SJSA1 (cell line): ENCODE measurements at places on chromosomes 1 and 21.
A peak's percentile ranks its signal among the peaks of the same experiment; 100 is the strongest.

- no peak overlapping the region for H3K4me3 ChIP-seq
- H3K27me3 ChIP-seq: no peaks in the 10 kb centered on the region
- peaks cover 20% of the 10 kb centered on the region for H3K4me1 ChIP-seq
These were observed 61.6 kb upstream of the ATP2B4 start for GRCh38 chr1:203565049-203565448.

DNA sequence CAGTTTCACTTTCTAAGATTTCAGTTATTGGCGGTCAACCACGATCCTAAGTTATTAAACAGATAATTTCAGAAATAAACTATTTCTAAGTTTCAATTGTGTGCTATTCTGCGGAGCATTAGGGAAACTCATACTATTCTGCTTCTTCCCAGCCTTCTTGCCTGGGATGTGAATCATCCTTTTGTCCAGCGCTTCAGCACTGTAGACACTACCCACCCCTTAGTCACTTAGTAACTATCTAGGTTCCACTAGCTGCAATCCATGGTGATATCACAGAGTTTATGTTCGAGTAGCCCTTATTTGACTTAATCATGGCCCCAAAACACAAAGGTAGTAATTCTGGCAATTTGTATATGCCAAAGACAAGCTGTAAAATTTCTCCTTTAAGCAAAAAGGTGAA lies 279.9 kb upstream of the ADAMTS5 start:
- H3K4me1 ChIP-seq: peaks cover 10% of the 10 kb centered on the region
- H3K4me3 ChIP-seq: peak overlapping the region; percentile 10; the same call in 1 of the 2 replicates
- no peaks in the 10 kb centered on the region for H3K27me3 ChIP-seq
- no peaks in the 10 kb centered on the region for H3K36me3 ChIP-seq

- H3K36me3 ChIP-seq: peaks cover 16% of the 10 kb centered on the region
- no peak overlapping the region for H3K4me3 ChIP-seq
- no peaks in the 10 kb centered on the region for H3K27me3 ChIP-seq
- peaks cover 31% of the 10 kb centered on the region for H3K4me1 ChIP-seq
- H3K27ac ChIP-seq: no peak overlapping the region
- DNase-seq: no peak
These were observed 5.0 kb downstream of the ADARB1 start for GRCh38 chr21:45079351-45079750.

DNA sequence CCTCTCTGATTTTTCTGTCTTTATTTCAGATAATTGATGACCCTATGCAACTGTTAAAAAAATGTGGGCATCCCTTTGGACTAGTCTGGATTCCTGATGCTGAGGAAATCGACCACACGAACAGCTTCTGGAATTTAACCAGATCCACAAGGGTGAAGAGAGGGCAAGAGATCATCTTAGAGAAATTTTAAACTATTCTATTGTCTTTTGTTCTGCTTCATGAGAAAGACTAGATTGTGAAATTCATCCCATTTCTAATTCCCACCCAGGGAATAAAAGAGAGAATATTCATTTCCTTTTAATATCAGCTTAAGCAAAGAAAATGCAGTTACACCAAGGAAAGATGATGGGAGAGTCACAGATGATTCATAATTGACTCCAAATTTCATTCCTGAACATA lies 71.8 kb downstream of the DUSP10 start:
- DNase-seq: no peak
- H3K4me1 ChIP-seq: peaks cover 5% of the 10 kb centered on the region; the same call in 1 of the 2 replicates
- no peak overlapping the region for H3K27ac ChIP-seq
- no peaks in the 10 kb centered on the region for H3K27me3 ChIP-seq
- no peak overlapping the region for H3K4me3 ChIP-seq

DNA sequence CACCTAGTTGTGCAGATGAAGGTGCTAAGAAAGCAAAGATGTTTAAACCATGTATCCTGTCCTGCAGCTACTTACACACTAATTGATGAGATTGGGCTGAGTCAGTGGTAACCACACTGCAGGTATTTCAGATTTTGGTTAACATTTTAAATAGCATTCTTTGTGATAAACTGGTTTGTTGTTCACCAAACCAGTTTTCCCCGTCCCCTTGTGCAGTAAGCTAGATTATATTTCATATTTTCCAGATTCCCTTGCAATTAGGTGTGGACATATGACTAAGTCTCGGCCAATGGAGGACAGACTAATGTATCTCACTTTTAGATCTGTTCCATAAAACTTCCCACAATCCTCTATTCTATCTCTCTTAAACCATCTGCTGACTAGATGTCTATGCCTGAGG lies 320.4 kb downstream of the RWDD3 start:
- H3K4me3 ChIP-seq: no peak overlapping the region
- DNase-seq: no peak
- no peaks in the 10 kb centered on the region for H3K36me3 ChIP-seq
- no peaks in the 10 kb centered on the region for H3K27me3 ChIP-seq

GRCh38 chr1:187985145-187985896 lies 1156.6 kb downstream of the PLA2G4A start:
- no peaks in the 10 kb centered on the region for H3K4me1 ChIP-seq
- H3K4me3 ChIP-seq: no peak overlapping the region
- no peaks in the 10 kb centered on the region for H3K36me3 ChIP-seq
- no peak overlapping the region for H3K27ac ChIP-seq
- DNase-seq: no peak

DNA sequence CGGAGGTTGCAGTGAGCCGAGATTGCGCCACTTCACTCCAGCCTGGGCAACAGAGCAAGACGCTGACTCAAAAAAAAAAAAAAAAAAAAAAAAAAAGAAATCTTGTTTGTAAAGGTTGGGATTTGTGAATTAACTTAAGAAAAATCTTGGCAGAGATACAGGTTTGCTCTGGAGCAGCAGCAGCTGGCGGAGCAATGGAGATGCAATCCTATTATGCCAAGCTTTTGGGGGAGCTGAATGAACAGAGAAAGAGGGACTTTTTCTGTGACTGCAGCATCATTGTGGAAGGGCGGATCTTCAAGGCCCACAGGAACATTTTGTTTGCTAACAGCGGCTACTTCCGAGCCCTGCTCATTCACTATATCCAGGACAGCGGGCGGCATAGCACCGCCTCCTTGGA lies 5.6 kb downstream of the ZBTB8B start:
- no peaks in the 10 kb centered on the region for H3K36me3 ChIP-seq
- peaks cover 14% of the 10 kb centered on the region for H3K27me3 ChIP-seq
- DNase-seq: no peak
- H3K4me1 ChIP-seq: peaks cover under 1% of the 10 kb centered on the region

GRCh38 chr1:230186874-230187273 lies 119.8 kb downstream of the GALNT2 start:
- H3K4me3 ChIP-seq: no peak overlapping the region
- H3K4me1 ChIP-seq: peaks cover 20% of the 10 kb centered on the region
- H3K27ac ChIP-seq: no peak overlapping the region
- no peaks in the 10 kb centered on the region for H3K27me3 ChIP-seq
- no peak for DNase-seq

DNA sequence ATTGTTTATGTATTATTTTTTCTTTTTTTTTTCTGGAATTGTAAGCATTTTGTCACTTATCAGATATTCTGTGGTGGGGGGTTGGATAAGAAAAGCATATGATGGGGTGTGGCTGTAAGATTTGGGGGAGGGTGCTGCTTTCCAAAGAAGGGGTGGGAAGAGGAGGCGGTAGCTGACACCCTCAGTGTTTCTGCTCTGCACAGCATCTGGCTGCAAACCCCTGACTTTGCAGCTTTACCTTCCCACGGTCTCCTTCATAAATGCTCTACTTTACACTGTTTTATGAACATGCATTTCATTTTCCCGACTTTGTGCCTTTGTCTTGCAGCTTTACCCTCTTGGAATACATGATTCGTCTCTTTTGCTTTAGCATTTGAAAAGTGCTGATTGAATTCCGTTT lies 7.6 kb downstream of the FMN2 start:
- peaks cover 36% of the 10 kb centered on the region for H3K4me1 ChIP-seq
- H3K4me3 ChIP-seq: no peak overlapping the region
- H3K27me3 ChIP-seq: peaks cover 8% of the 10 kb centered on the region
- DNase-seq: no peak
- H3K27ac ChIP-seq: peak overlapping the region; percentile 64

- H3K36me3 ChIP-seq: no peaks in the 10 kb centered on the region
- no peak for DNase-seq
- no peaks in the 10 kb centered on the region for H3K4me1 ChIP-seq
- H3K4me3 ChIP-seq: no peak overlapping the region
- peaks cover 4% of the 10 kb centered on the region; the same call in 1 of the 2 replicates for H3K27me3 ChIP-seq
- no peak overlapping the region for H3K27ac ChIP-seq
These were observed 63.3 kb upstream of the PARP1 start for GRCh38 chr1:226470921-226471866.

GRCh38 chr1:175679981-175680652 lies 63.3 kb downstream of the TNR start:
- H3K36me3 ChIP-seq: no peaks in the 10 kb centered on the region
- H3K4me1 ChIP-seq: no peaks in the 10 kb centered on the region
- H3K4me3 ChIP-seq: no peak overlapping the region
- H3K27me3 ChIP-seq: no peaks in the 10 kb centered on the region
- DNase-seq: no peak
- H3K27ac ChIP-seq: no peak overlapping the region

- H3K4me1 ChIP-seq: peaks cover 21% of the 10 kb centered on the region
- H3K36me3 ChIP-seq: no peaks in the 10 kb centered on the region
- no peaks in the 10 kb centered on the region for H3K27me3 ChIP-seq
- no peak overlapping the region for H3K27ac ChIP-seq
- no peak for DNase-seq
These were observed 5.7 kb upstream of the FYB2 start for GRCh38 chr1:56824938-56825337.

DNA sequence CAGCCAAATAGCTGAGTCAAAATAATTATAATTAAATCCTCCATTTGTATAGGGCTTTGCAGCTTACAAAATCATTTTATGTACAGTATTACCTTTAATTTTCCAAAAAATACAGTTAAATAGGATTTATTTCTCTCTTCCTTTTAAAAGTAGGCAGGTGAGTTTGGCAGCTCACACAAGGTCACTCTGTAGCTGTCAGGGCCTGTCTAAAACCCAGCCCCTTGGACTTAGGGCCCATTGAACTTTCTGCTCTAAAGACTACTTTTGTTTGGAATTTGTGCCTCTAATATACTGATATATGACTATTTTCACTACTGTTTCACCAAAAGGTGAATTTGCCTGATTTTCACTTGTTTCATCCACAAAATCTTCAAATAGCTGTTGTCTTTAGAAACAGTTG lies 10.3 kb downstream of the ROR1 start:
- no peak overlapping the region for H3K27ac ChIP-seq
- no peaks in the 10 kb centered on the region for H3K27me3 ChIP-seq
- H3K4me3 ChIP-seq: no peak overlapping the region

GRCh38 chr1:184563308-184563707 lies 176.5 kb downstream of the C1orf21 start:
- H3K36me3 ChIP-seq: no peaks in the 10 kb centered on the region
- peak; percentile 9 for DNase-seq
- H3K27me3 ChIP-seq: no peaks in the 10 kb centered on the region
- H3K4me1 ChIP-seq: peaks cover 7% of the 10 kb centered on the region; the same call in 1 of the 2 replicates

DNA sequence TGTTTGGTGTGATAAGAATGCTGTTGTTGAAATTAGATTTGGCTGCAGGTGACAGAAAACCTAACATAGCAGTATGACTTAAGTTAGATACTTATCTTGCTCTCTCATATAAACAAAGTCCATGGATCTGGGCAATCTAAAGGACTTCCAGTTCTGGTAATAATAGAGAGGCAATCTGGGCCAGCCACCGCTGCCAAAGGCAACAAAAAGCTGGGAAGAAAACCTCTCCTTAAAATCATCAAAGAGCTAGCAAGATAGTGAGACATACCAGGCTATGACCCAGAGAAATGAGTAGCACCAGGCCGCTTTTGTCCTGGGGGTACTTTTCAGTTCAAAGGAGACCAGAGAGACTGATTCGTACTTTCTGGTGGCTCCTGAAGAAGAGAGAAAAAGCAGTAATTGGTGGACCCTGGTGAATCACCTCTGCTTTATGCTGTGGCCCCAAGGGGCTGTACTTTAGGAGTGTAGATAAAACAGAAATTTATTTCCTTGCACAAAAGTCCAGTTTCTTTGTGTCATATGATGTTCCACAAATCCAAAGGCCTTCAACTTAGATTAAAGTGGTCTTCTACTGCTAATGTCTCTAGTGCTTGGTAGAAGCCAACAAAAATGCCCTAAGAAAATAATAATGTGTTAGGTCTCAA lies 125.4 kb downstream of the TBX19 start:
- no peak overlapping the region for H3K27ac ChIP-seq
- H3K27me3 ChIP-seq: no peaks in the 10 kb centered on the region
- no peak overlapping the region for H3K4me3 ChIP-seq
- no peaks in the 10 kb centered on the region for H3K36me3 ChIP-seq
- H3K4me1 ChIP-seq: no peaks in the 10 kb centered on the region

DNA sequence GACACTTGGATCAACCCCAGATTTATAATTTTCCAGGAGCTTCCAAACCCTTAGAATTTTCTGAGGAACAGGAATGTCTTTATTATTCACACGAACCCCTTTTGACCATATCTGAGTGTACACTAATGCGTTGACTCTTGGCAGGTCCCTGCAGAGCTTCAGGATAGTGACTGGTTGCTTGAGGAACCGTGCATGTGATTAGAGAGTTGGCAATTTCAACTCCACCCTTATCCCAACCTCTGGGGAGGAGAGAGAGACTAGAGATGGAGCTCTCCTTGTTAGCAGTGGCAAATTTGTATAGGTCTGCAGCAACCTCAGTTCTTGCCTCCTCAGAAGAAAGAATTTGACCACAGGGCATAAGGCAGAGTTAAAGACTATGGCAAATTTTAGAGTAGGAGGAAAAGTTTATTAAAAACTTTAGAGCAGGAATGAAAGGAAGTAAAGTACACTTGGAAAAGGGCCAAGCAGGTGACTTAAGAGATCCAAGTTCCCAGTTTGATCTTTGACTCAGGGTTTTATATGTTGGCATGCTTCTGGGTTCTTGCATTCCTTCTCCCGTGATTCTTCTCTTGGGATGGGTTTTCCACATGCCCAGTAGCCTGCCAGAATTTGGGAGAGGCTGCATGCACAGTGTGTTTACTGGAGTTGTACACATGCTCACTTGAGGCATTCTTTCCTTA lies 93.8 kb upstream of the ETV3 start:
- no peaks in the 10 kb centered on the region for H3K4me1 ChIP-seq
- DNase-seq: no peak
- no peak overlapping the region for H3K4me3 ChIP-seq
- no peaks in the 10 kb centered on the region for H3K36me3 ChIP-seq

DNA sequence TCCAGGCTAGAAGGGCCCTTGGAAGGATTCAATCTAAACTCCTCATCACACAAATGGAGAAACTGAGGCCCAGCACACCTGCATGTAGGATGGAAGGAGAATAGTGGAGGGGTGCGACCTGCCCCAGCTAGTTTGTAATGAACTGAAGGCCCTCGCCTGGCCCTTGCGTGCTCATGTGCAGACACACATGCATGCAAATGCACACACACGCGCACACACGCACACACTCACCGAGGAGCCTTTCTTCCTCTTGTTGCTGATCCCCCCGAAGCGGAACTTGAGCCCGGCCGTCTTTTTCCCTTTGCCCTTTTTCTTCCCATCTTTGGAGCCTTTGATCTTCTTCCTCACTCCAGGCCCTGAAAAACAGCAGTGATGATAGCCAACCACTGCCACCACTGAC lies 27.9 kb downstream of the CHD5 start:
- H3K36me3 ChIP-seq: no peaks in the 10 kb centered on the region
- DNase-seq: no peak
- no peak overlapping the region for H3K27ac ChIP-seq
- peaks cover under 1% of the 10 kb centered on the region; the same call in 1 of the 2 replicates for H3K4me1 ChIP-seq
- no peaks in the 10 kb centered on the region for H3K27me3 ChIP-seq

GRCh38 chr1:33943978-33944377 lies 80.1 kb downstream of the HMGB4 start:
- H3K4me3 ChIP-seq: no peak overlapping the region
- no peaks in the 10 kb centered on the region for H3K4me1 ChIP-seq
- H3K36me3 ChIP-seq: no peaks in the 10 kb centered on the region
- H3K27me3 ChIP-seq: no peaks in the 10 kb centered on the region
- no peak for DNase-seq
- H3K27ac ChIP-seq: no peak overlapping the region
